ENCODE measurements at places on chromosomes 12 and 14. TPM values are rescaled to one million over a fixed set of nuclear protein-coding genes. Genes with fewer than 3 reads are reported as not detected.
A peak's percentile ranks its signal among the peaks of the same experiment; 100 is the strongest.

The AHNAK2 gene
- 1.5 TPM for total RNA-seq

The CMTM5 gene
- total RNA-seq, result 0.25 TPM

The FGF23 gene
- not detected for total RNA-seq

The PTCSC3 gene
- not detected for total RNA-seq

DNA sequence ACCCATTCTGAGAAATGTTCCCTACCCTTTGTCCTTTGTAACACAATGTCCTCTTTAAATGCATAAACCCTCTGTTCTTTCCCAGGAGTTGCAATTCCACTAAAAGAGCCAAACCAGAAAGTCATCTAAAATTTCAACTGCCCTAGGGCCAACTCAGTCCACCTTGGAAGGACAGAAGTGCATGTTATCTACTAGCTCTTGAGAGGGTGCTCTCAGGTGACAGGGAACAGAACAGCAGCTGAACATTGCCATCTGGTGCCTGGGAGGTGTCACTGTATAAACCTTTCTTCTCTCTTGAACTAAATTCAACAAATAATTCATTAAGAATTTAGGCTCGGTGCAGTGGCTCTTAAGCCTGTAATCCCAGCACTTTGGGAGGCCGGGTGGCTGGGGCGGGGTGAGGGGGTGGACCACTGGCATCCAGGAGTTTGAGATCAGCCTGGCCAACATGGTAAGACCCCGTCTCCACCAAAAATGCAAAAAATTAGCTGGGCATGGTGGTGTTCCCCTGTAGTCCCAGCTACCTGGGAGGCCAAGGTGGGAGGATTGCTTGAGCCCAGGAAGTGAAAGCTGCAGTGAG is 10.3 kb upstream of the FERMT2 start:
- DNase-seq, result peak; percentile 40

DNA sequence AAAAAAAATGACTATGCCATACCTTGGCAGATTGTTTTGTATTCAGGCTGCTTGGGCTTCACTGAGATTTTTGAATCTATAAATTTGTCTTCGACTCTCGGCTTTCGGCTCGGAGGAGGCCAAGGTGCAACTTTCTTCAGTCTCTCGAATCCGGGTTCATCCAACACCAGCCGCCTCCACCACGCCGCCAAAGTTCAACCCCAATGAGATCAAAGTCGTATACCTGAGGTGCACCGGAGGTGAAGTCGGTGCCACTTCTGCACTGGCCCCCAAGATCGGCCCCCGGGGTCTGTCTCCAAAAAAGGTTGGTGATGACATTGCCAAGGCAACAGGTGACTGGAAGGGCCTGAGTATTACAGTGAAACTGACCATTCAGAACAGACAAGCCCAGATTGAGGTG is 12.4 kb upstream of the SPPL3 start:
- no peak for DNase-seq

DNA sequence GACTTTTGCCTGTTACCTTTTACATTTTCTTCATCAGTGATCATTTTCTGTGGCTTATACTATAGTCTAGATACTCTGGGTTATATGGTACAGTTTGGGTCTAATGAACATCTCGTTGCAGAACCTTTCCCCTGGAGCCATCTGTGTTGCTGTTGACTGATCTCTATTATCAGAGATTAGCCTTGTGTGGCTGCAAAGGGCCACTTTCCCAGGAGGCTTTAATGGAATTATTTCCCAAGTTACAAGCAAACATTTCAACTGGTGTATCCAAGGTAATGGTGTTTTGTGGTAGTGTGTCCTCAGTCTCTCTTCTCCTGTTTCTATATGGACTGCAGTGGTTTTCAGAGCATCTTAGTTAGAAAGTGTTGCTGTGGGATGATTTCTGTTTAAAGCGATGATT is 25.9 kb downstream of the UTP20 start:
- no peak for DNase-seq

GRCh38 chr14:71388336-71388735 is 481.1 kb downstream of the PCNX1 start:
- DNase-seq, result no peak

- DNase-seq, result peak; percentile 80
These were observed at the start of gene FLRT2 for GRCh38 chr14:85529803-85530574. FLRT2 (plus strand) TSS chr14:85530144; CDS start chr14:85621515, 91,371 bp downstream.

All from pancreas (tissue), 10 donors.